ENCODE measurements at places on chromosomes 4 and X.

- DNase-seq: no peak
Observed at GRCh38 chr4:138275963-138276621, 33.9 kb upstream of the SLC7A11 start.

GRCh38 chrX:51487960-51488267, 8.5 kb downstream of the NUDT11 start:
- no peak for DNase-seq

DNA sequence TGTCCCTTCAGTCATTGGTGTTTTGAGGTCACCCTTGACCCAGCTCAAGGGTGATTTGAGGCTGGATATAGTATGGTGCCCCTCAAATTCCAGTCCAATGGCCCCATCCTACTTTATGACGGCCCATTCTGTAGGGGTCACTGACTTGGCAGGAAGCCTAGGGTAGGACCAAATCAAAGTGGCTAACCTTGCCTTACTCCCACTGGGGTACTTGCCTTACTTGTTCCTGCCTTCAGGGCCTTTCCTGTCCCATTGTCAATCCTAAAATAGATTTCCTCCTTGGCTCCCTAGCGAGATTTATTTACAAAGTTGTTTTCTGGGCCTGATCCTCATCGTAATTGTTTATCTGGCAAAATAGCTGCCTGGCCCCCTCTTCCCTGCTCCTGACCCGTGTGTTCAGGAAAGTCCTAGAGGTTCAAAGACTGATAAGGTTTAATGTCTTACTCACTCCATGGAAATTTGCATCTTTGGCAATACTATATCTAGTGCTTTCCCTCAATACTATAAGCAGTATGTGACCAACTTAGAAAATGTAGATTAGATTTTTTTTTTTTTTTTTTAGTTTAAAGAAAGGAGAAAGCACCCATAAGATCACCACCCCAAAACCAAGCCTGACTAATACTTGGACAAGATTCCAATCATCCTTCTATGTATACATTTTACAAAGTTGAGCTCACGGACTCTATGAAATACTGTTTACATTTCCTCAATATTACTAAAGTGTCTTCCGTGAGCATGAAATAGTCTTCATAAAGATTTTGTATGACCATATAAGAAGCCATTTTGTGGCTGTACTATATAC, 44.8 kb downstream of the MSN start:
- DNase-seq: no peak

GRCh38 chr4:35347276-35347675, 897.0 kb downstream of the ARAP2 start:
- DNase-seq: no peak

DNA sequence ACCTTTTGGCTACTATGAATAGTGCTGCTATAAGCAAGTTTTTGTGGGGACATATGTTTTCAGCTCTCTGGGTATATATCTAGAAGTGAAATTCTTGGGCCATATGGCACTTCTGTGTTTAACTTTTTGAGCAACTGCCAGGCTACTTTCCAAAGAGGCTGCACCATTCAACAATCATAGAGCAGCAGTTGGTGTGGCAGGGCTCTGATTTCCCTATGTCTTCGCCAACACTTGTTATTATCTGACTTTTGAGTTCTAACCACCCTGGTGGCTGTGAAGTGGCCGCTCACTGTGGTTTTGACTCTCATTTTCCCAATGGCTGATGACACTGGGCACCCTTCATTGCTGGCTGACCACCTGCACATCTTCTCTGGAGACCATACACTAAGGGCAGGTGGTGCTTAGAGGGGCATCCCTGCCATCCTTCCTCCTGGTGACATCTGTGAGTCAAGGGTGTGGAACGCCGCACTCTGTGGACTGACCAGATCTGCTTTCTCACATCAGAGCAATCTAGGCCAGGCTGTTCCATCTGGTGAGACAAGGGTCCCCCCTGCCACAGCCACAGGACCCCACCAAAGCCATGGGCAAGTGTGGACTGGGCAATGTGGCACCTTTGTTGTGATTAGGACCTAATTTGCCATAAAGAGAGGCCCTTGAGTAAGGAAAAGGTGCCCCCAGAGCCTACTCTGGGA, 49.6 kb downstream of the ZFYVE28 start:
- no peak for DNase-seq

DNA sequence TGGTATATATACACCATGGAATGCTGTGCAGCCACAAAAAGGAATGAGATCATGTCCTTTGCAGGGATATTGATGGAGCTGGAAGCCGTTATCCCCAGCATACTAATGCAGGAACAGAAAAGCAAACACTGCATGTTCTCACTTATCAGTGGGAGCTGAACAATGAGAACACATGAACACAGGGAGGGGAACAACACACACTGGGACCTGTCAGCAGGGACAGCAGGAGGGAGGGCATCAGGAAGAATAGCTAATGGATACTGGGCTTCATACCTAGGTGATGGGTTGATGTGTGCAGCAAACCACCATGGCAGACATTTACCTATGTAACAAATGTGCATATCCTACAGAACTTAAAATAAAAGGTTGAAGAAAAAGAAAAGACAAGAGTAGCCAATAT, 81.1 kb upstream of the ADAD1 start:
- no peak for DNase-seq

DNA sequence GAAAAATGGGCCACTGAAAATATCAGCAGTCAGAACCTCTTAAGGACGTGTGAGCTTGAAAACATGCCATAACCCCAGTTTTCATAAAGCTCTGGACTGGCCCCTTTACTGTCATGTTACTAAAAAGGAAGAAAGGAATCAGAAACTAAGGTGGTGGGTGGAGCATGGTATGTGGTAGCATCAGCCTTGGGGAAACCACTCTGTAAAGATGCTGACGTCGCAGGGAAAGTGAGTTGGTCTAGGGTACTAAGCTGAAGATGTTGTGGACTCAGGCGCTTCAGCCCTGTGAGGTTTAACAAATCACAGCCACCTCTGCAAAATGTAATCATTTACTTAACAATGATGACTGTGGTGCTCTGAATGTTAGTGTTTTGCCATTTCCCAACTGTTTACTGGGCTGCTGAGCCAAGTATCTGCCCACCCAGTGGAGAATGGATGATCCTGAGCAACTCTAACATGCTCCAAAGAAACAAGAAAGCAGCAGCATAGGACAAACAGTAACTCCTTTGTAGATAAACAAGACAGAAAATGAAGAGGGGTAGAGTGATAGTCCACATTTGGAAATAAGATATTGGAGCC, 33.4 kb downstream of the C4orf54 start:
- no peak for DNase-seq

- DNase-seq: no peak
Observed at GRCh38 chrX:30931920-30932319, 42.9 kb upstream of the TAB3 start.

DNA sequence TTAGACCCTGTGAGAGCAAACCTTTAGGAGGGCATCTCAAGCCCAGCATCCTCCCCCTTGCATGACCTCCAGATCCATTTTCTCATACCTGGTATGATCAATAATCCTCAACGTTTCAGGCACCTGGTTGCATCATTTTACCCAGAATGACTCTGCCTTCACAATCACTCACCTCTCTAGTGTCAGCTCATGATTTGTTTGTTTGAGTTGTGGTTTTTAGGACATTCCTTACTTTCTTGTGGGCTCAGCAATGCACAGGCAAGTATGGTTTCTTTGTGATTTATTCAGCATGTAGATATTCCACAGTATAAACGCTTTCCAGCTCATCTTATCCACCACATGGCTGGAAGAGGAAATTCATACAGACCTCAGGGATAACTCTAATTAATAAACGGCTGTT, 93.6 kb upstream of the CPEB2 start:
- DNase-seq: no peak

DNA sequence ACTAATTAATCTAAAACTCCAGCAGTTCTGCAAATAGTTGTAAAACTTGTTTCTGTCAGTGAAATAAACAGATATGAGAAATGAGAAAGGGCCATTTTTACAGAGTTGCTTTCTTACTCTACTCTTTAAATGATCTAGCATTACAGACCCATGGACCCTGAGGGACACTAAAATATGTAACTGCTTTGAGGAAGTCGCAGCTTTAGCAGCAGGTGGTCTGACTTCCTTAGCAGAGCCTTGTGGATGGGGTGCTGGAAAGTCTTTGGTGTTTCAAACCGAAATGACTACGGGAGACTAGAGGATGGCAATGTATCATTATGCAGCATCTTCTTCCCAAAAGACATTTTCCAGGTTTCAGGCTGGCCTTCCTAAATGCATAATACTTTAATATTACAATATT, 18.7 kb downstream of the SHISA3 start:
- no peak for DNase-seq

GRCh38 chr4:105162123-105162796, 15.6 kb downstream of the TET2 start:
- DNase-seq: no peak

DNA sequence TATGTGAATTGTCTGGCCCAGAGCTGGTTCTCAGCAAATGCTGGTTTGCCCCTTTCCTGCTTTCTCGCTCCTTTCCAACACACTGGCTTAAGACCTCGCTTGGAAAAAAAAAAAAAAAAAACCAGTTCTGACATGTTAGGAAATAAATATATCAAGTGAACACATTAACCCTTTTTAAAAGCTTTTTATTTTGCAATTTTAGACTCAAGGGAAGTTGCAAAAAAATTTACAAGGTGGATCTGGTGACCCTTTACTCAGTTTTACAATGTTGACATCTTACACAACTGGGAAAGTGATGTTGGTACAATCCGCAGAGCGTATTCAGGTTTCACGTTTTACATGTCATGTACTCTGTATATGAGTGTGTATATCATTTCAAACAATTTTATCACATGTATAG, 100.1 kb downstream of the RTL5 start:
- no peak for DNase-seq

DNA sequence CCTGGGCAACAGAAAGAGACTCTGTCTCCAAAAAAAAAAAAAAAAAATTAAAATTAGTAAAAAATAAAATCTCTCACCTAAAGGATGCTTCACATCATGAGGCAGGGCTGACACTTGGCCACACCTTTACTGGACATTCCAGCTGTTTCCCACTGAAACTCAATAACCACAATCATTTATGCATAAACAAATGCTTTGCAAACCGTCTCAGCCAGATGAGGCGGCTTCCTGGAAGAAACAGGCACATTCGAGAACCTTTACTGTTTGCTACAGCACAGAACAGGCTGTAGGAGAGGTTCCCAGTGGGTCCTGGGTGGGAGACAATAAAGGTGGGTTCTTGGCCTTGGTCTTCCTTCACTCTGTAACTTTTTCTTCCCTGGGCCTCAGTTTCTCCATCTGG, 10.9 kb upstream of the TBC1D14 start:
- DNase-seq: no peak

- no peak for DNase-seq
Observed at GRCh38 chr4:159205466-159205865, 102.6 kb downstream of the RAPGEF2 start.

DNA sequence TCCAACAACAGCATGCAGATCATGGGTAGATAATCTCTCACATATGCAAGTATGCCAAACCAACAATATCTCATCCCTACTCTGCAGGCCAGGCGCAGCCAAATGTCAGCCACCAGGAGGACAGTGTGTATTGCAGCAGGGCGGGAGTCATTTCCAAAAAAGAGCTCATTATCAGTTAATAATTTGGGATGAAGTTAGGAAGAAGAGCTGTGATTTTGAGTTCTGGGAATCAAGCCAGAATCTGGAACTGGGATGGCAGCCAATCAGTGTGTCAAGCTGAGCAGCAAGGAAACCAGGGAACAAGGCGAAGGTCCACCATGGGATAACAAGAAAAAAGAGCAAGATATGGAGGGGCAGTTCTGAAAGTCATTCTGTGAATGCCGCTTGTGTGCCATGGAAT, 88.2 kb upstream of the CAMK2D start:
- no peak for DNase-seq

DNA sequence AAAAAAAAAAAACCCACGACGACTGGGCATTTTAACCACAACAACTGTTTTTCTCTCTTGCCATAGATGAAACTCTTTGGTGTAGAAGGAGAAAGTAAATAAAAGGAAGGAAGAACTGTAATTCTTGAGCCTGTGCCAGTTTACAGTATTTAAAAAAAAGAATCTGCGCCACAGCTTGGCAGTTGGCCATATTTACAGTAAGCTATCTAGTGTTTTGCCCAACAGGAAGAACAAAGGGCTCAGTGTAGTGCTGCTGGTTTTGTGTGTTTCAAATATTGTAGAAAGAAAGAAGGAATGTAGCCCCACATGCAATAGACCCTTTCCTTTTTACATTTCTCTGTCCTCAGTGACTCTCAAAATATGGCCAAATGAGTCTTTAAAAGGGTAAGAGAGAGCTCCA, 66.1 kb downstream of the NR3C2 start:
- no peak for DNase-seq

GRCh38 chr4:165905405-165906027, 32.5 kb downstream of the TLL1 start:
- no peak for DNase-seq

DNA sequence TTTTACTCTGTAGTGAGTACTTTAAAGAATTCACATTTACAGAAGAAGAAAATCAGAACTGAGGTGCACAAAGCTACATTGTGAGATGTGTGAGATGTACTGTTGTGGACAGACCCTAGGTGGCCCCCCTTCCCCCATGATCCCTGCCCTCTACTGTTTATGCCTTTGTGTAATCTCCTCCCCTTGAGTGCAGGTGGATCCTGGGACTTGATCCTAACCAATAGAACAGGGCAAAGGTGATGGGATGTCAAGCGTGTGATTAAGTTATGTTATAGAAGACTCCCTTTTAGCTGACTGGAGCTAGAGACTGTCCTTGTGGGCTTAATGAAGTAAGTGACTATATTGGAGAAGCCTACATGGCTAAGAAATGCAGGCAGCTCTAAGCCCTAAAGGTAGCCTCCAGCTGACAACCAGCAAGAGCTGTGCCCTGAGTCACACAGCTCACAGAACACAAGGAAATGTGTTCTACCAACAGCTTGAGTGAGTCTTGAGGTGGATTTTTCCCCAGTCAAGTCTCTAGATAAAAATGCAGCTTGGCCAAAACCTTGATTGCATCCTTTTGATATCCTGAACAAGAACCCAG, 225.2 kb upstream of the LEF1 start:
- DNase-seq: no peak

DNA sequence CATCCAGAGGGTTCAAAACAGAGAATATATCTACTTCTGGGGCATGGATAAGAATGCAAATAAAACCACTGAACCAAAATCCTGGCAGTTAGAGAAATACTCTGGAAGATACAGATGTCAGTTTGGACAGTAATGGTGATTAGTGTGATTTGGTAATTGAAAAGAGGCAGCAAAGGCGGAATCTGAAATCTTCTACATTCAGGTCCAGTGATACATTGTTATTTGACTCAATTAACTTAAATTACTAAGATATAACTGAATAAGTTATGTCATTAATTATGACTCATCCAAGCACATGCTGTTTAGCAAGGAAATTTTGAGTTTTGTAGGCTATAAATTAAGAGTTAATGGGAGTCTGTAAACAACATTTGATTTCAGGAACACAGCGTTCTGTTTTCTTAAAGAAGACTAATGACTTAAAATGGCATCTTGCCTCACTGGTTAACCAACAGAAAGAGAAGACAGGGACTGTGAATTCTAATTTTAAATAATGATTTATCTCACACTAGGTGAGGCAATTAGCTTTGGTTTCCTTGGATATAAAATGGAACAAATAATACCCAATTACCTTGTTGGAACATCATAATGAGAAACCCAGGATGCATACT, 937.1 kb downstream of the PDHA2 start:
- DNase-seq: no peak

- no peak for DNase-seq
Observed at GRCh38 chr4:6474053-6474568, 1.7 kb upstream of the PPP2R2C start.

All from GM12878 (cell line).